CD4-positive, alpha-beta T cell treated with Interleukin-17A for 1 hour (primary cell): ENCODE measurements at places on chromosomes 6 and 20.
A peak's percentile ranks its signal among the peaks of the same experiment; 100 is the strongest.

GRCh38 chr6:37005061-37005810, at the start of gene FGD2:
FGD2 (plus strand) TSS chr6:37005655; CDS start chr6:37005818, 163 bp downstream.
- peak; percentile 28 for DNase-seq

DNA sequence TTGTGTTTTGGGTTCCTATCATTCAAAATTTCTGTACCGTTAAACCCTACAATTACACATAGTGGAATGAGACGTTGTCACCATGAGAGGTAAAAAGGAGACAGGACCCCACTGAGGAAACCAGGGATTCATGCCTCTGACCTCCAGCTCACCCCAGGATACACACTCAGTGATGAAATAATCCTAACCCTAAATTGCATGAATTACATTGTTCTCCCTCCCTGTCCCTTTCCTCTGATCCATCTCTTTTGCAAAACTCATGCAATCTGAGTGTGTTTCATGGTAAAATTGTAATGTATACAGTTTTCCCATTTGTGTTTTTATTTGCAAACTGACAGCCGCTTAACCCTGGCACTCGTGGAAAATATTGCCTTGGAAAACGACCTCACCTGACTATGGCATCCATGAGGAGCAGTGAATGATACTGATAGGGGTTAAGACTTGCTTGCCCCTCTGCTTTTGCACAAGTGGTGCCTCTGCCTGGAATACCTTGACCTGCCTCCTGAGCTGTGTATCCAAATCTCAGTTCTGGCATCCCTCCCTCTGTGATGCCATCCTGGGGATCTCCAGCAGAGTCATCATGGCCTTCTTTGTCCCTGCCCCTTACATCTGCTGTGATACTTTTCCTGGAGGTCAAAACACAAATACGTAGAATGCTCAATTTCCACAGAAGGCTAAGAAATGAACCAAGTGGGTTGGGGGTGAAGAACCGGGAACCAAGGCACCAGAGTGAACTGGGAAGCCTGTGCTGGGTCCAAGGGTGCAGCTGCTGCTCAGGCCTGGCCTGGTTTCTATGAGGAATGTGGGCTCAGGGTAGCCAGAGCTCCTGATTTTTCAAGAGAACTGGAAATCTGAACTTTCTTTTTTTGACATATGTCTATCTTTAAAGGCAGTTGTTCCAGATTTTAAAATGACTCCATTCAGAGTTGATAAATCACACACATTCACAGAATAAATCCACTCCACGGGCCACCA, 211.6 kb upstream of the ZNF217 start:
- no peak for DNase-seq

DNA sequence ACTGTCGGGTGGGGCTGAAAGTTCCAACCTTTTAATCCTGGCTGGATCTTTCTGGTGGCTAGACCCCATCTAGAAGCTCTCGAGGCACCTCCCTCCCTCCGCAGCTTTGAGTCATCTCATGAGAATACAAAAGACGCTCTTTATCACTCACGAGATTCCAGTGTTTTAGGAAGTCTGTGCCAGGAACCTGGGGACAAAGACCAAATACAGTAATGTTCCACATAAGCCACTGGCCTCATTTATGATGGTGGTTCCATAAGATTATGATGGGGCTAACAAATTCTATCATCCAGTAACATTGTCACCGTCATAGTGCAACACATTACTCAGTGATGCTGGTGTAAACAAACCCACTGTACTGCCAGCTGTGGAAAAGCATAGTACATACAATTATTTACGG, 48.7 kb downstream of the NCOA7 start:
- no peak for DNase-seq

- no peak for DNase-seq
Measured at GRCh38 chr6:71459162-71459561, 170.6 kb downstream of the OGFRL1 start.

DNA sequence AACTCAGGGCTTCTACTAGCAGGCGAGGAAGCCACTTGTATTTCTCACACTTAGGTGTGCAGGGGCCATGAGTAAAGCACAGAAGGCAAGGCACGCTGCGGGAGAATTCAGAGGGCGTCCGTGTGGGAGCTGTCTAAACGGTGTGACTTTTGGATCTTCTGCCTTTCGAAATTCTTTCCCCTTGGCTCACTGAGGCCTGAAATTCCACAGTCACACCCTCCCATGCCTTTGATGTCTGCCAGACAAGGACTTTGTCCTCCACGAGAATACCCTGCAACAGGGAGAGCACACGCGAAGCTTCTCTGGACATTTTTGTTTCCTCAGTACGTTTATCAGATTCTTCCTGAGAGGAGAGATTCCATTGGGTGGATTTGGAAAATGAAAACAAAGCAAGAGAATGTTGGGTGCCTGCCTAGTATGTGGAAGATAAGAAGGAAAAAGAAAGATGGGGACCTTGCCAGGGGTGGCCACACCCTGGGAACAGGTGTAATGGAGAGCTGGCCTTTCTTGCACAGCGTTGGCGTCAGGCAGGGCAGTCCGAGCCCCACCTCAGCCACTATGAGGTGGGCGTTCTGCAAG, 235.7 kb downstream of the MYLK4 start:
- DNase-seq = no peak

DNA sequence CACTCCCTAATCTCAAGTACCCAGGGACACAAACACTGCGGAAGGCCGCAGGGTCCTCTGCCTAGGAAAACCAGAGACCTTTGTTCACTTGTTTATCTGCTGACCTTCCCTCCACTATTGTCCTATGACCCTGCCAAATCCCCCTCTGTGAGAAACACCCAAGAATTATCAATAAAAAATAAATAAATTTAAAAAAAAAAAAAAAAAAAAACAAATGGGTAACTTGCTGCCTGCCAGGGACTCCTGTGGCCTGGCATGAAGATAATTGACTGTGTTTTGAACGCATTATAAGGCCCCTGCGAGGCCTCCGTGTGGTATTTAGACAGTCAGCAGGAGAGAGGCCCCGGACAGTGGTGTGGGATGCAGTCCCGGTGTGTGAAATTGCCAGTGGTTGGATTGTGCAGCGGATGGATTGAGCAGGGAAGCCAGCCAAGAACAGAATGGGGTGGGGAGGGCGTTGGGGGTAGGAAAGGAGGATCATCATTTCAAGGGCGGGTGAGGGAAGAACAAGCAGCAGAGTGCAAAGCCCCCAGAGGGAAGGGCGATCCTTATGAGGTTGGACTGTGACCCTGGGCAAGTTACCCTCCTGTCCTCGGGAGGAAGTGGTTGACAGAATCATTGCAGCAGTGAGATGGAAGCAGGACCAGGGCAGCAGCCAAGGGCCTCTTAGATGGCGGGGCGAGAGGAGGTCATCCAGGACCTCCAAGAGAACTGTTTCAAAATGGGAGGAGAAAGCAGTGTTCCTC, 43.3 kb downstream of the PPARD start:
- DNase-seq = no peak

DNA sequence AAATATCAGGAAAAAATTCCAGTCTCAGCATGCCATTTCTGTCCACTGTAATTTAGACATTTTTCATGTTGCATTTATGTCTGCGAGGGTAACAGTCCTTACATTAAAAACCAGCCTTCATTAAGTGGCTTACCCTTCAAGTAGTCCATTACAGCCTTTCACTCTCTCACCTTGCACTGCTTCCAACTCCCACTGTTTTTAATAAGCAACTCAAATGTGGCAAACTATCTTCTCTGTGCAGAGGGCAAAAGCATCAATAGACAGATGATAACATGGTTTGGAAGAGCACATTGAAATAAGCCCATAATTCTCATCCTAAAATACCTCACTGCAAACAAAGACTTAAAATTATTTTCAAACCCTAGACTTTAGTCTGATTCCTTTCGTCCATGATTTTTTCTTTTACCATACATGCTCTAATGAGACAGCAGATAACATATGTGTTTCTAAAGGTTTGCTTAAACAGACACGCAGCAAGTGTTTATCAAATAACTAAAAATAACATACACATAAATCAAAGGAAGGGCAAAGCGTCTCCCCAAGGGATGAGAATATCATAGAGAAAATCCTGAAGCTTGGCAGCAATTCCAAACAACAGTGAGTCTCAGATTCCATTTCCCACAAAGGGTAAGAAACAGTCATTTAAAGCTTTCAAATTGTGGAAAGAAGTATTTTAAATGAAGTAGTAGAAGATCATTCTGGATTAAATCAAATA, 130.4 kb downstream of the PTPRK start:
- DNase-seq = no peak

DNA sequence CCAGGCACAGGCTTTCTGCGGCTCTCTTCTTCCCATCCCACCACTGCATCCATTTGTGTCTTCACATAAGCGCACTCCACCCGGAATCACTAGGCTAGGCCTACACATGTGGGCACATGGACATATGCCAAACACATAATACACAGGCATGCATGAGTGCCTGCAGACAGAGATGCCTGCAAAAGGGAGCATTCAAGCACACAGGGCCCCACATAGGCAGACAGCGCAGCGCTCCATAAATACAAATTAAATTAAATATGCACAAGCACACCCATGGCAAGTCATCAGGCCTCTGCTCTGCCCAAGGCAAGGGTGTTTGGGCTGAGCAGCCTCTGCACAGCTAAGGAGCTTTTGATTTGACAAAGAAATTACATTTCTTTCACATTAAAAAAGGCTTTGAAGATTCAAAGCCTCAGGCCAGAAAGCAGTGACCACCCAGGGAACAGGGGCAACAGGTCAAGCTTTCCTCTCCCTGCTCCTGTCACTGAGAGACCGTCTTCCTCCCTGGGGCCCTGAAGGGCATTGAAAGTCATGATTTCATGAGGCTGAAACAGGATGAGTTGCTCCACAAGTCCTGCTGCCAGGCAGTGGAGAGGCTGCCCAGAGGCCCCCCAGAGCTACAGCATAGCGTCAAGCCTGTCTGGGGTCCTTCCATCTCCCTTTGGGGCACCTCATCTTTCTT, 134.2 kb upstream of the LRFN2 start:
- no peak for DNase-seq
